ENCODE measurements at places on chromosomes 1 and 21.

DNA sequence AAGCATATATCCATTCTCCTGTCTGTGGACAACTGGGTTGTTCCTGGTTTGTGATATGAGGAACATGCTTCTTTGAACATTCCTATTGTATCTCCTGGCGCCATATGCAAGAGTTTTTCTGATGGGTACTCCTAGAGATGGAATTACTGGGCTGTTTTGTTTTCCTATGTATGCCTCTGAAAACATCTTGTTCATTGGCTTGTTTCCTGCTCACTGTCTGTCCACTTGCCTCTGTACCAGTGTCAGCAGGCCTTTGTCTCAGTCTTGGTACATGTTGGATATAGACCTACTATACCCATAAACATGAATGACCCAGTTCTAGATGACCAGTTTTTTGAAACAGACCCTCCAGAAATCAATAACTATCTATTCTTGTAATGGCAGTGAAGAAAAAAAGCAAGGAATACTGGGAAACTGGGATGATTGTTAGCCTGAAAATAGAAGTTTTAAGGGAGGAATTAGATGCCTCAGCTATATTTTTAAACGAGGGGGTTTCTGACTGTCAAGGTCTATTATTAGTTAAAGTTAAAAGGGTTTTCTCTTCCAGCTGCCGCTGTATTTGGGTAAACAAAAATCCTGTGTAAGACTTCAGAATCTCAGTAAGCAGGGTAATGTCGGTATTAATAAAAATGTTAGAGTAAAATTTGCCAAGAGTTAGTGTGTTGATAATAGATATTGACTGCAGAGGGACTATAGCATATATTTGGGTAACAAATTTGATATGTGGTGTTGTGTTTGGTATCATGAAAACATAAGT is 103.6 kb downstream of the RYR2 start:
- no peak for DNase-seq

DNA sequence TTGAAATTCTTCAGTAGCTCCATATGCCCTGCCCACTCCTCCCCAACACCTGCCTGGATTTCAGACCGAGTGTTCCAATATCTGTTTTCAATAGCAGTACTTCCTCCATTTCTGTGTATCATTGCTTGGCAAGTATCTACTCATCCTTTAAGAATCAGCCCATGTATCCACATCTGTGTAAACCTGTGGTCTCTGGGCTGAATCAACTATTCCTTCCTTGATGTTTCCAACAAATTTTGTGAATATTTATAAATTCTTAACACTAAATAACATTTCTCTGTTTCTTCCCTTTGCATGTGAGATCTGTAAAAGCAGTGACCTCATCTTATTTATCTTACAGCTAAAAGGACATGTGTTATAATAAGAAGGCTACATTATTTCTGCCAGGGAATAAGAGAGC is 26.0 kb upstream of the UAP1 start:
- DNase-seq = no peak

DNA sequence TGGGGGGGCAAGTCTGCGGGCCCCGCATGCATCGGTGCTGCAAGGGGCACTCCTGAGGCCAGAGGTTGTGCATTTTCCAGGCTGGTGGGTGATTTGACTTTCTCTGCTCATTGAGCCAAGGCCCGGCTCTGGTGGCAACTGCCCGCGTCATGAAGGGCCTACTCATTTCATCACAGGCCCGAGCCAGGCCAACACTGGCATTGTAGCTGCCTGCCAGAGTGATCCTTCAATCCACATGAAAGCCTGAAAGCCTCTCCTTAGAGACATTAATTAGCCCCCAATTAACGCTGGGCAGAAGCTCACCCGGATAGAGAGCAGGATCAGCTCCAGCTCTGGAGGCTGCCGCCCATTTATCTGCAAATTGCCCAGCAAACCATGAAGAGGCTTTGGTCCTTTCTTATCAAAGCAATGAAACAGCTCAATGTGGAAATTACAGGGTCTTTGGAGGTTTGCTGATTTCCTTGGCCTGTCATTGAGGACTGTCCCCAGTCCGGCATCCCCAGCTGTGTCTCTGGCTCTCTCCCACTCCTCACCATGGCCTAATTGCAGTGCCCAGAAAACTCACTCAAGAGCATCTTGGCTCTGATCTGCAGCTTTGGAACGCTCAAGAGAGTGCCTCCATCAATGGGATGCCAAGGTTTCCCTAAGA is 50.4 kb upstream of the STUM start:
- peak; percentile 71 for DNase-seq

- DNase-seq = peak; percentile 67
Measured at GRCh38 chr21:45982092-45982757, 655 bp downstream of the COL6A1 start.

GRCh38 chr1:147177611-147178380 is 5.5 kb upstream of the PRKAB2 start:
- DNase-seq = peak; percentile 24

- DNase-seq = no peak
Measured at GRCh38 chr1:172139196-172139595, 281.3 kb upstream of the C1orf105 start.

Measured in eye (tissue), 1 donor.